ENCODE measurements at places on chromosomes 16 and 17.

GRCh38 chr17:49117587-49118230, 14.9 kb upstream of the B4GALNT2 start:
- H3K27me3 ChIP-seq, result no peaks in the 10 kb centered on the region
- no peak overlapping the region for H3K27ac ChIP-seq
- H3K4me3 ChIP-seq, result no peak overlapping the region
- H3K4me1 ChIP-seq, result no peaks in the 10 kb centered on the region
- peaks cover 3% of the 10 kb centered on the region for H3K36me3 ChIP-seq

DNA sequence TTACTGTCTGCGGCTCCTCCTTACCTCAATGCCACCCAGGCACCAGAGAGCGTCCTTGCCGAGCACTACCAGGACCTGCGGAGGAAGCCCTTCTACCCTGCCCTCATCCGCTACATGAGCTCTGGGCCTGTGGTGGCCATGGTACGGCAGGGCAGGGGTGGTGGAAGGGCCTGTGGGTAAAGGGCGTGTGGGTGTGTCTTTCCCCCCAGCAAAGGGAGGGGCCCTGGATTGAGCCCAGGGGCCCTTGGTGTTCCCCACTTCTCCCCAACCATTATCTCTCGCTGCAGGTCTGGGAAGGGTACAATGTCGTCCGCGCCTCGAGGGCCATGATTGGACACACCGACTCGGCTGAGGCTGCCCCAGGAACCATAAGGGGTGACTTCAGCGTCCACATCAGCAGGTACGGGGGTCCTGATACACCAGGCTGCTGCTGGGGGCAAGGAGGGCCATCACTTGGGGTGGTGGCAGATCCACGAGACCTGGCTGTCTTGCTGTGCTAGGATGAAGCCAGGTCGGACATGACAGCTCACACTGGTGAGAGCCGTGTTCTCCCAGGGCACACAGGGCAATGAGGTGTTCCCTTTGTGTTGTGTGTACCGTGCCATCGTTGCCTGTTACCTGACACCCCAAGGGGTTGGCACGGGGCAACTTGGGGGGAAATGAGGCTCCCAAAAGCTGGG, 2.2 kb upstream of the DECR2 start:
- no peak overlapping the region for H3K27ac ChIP-seq
- H3K36me3 ChIP-seq, result peaks cover 4% of the 10 kb centered on the region
- no peak overlapping the region for H3K4me3 ChIP-seq
- no peak for DNase-seq
- H3K4me1 ChIP-seq, result peaks cover 10% of the 10 kb centered on the region

- peaks cover 6% of the 10 kb centered on the region for H3K36me3 ChIP-seq
- no peak overlapping the region for H3K4me3 ChIP-seq
- peaks cover 3% of the 10 kb centered on the region for H3K4me1 ChIP-seq
- no peak for DNase-seq
- no peak overlapping the region for H3K27ac ChIP-seq
These were observed 11.9 kb downstream of the GSE1 start for GRCh38 chr16:85625053-85625452.

DNA sequence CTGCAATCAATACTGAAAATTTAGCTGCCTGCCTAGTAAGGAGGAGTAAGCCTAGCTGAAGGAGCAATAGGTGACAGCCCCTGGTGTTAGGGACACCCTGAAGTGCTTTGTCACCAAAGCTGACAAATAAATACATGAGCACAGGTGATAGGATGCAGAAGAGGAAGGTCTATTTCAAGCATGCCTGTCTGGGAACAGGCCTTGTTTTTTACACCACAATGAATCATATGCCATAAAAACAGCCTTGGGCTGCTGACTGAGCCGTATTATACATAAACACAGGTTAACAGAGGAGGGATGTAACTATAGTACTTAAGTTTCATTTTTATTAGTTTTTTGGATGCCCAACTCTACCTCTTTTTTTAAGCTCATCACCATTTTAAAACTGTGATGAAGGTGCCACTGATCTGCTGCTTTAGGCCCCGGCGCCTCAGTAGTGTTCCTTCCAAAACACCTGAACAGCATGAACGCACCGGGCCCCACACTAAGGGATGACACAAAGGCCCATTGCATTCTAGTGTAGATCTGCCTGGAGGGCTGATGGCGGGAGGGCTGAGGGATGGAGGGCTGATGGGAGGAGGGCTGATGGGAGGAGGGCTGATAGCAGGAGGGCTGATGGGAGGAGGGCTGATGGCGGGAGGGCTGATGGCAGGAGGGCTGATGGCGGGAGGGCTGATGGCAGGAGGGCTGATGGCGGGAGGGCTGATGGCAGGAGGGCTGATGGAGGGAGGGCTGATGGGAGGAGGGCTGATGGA, 150.3 kb downstream of the AATF start:
- no peak for DNase-seq
- H3K27ac ChIP-seq, result no peak overlapping the region
- no peaks in the 10 kb centered on the region for H3K27me3 ChIP-seq
- peaks cover 33% of the 10 kb centered on the region for H3K36me3 ChIP-seq

DNA sequence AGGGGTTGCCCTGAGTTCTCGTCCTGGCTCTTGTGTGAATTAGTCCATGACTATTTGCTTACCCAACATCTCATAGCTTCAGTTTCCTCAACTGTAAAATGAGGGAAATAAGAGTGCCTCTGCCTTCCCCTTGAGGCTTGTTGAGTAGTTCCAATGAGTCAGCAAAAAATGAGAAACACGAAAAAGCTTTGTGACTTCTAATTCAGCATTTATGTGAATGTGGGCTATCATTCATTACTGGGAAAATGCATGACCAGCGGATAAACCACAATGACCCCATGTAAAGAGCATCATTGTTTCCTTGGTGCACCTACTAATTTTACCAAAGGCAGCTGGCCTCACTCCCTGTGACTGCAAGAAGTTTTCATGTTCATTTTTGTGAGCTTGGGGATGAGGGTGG, 374.6 kb upstream of the HSBP1 start:
- no peak for DNase-seq
- H3K4me1 ChIP-seq, result no peaks in the 10 kb centered on the region
- H3K4me3 ChIP-seq, result no peak overlapping the region
- H3K27me3 ChIP-seq, result peaks cover 3% of the 10 kb centered on the region

DNA sequence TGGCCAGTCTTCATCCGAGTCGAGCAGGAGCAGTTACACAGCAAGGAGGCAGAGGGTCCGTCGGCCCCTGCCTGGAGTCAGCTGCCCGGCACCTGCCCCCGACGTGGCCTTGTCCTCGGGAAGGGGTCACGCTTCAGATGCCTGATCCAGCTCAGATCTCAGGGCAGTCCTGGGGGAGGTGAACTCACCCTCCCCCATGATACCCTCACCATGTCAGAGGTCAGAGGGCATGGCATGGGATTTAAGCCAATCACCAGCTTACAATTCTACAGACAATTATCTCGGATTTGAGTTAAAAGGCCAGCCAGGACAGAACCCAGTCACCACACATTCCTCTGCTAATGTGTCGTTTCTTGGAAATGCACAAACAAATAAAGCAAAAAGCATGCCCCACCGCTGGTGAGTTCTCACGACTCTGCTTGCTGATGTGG, 211.3 kb downstream of the FOXL1 start:
- no peak overlapping the region for H3K4me3 ChIP-seq
- no peak overlapping the region for H3K27ac ChIP-seq
- H3K27me3 ChIP-seq, result peaks cover 4% of the 10 kb centered on the region

DNA sequence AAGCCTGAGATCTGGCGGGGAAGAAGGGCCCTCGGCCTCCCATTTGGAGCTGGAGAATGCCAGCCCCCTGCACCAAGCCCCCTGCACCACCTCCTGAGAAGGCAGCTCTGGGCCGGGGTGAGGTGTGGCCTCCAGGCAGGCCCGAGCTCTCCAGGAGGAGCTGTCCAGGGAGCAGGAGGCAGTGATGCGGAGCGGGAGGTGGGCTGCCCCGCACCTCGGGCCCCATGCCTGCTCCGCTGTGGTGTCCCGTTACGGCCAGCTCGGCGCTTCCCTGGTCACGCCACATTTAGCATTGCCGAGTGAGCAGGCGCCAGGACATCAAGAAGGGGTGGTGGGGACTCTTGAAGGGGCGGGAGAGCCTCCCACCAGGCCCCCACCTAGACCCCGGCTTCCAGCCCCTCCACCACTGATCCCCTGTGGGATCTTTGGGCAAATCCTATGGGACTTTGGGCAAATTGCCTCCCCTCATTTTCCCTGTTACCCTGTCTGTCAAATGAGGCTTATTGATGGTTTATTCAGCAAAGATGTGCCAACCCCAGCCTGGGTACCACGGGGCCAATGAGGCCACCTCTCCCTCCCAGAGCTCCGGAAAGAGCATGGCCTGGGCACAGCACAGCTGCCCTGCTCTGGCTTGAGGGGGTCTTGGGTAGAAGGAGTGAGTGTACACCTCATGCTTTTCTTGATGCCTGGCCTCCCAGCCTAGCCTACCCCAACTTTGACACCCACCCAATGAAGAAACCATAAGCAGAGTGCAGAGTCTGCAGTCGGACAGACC, 15.3 kb downstream of the FOXN1 start:
- H3K36me3 ChIP-seq, result no peaks in the 10 kb centered on the region
- no peak overlapping the region for H3K4me3 ChIP-seq
- peaks cover 7% of the 10 kb centered on the region for H3K4me1 ChIP-seq

Data from endothelial cell (in vitro differentiated cells).